NCI-H526 treated with DMSO at 0.1 percent for 48 hours (cell line): ENCODE measurements at places on chromosomes 16 and 17.

DNA sequence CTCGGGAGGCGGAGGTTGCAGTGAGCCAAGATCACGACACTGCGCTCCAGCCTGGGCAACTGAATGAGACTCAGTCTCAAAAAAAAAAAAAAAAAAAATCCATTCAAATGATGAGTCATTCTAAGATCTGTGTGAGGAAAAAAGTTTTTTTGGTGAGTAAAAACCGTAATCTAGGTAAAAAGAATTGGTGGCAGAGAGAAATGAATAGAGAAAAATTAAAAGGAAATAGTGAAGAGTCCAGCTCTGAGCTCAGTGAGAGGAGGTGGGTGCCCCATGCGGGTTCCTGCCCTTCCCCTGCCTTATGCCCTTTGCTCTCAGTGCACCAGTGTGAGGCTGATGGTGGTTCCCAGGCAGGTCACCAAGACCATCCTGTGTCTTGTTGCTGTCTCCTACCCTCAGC lies 20.9 kb downstream of the GAN start:
- DNase-seq = no peak

GRCh38 chr16:27952811-27953210 lies 110.7 kb downstream of the GSG1L start:
- no peak for DNase-seq

DNA sequence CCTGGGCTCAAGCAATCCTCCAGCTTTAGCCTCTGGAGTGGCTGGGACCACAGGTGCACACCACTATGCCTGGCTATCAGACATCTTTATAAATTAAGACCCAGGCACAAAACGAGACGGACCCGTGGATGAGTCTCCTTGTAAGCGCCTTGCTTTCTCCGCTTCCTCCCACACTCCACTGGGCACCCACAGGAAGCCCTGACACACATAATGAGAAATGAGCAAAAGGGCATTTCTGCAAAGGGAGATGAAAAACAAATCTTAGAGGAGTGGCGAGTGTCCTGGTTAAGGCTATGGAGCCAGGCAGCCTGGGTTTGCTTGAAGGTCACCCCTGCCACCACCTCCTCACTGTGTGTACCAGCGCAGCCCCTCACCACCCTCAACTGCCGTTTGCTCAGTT lies 56.3 kb downstream of the XYLT1 start:
- DNase-seq = no peak

DNA sequence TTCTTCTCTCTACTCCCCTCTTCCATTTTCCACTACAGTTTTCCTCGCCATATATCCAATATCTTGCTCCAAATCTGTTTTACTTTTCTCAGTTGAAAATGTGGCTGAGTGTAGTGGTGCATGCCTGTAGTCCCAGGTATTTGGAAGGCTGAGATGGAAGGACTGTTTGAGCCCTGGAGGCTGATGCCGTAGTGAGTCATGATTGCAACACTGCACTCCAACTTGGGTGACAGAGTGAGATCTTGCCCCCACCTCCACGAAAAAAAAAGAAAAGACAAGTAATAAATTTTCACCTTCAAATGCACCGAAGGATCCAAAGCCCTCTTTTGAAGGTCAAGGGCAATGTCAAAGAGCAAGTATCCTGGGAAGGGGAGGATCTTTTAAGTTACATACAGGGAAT lies 592.3 kb downstream of the TMEM114 start:
- DNase-seq = no peak

- DNase-seq = no peak
Observed at GRCh38 chr17:80316431-80316830, 55.8 kb downstream of the RNF213 start.

GRCh38 chr16:4520913-4521312 lies 17.7 kb downstream of the CDIP1 start:
- no peak for DNase-seq

DNA sequence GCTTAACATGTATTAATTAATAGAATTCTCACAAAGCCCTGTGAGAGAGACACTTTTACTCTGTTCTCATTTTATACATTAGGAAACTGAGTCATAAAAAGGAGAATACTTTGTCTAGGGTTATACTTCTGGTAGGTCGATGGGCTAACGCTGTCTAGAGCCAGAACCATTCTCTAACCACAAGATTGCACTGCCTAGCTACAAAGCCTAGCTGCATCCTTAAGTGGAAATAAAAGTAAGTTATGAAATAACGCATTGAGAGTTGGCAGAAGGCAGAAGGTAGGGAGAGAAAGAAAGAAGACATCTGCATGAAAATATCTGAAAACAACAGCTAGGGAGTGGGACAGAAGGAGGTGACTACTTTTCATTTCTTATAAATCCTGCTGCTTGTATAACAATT lies 33.2 kb downstream of the IRX6 start:
- DNase-seq = no peak

DNA sequence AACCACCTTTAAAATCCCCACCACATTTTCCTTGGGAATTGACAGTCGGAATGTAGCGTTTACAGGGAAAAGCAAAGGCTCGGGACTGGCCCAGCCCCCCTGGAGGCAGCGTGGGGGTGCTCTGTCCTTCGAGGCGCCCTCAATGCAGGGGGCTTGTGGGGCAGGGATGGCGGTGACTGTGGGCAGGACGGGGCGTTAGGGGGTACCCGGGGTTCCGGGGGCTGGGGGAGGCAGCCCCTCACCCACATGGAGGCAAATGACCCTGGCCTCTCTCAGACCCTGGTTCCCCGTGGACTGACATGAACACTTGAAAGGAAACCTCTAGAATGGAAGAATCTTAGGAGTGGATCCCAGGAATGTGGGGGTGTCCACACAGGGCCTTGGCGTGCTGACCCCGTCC lies 78.4 kb upstream of the GNG13 start:
- DNase-seq = no peak

GRCh38 chr16:87661561-87661960 lies 59.3 kb downstream of the JPH3 start:
- DNase-seq = no peak

DNA sequence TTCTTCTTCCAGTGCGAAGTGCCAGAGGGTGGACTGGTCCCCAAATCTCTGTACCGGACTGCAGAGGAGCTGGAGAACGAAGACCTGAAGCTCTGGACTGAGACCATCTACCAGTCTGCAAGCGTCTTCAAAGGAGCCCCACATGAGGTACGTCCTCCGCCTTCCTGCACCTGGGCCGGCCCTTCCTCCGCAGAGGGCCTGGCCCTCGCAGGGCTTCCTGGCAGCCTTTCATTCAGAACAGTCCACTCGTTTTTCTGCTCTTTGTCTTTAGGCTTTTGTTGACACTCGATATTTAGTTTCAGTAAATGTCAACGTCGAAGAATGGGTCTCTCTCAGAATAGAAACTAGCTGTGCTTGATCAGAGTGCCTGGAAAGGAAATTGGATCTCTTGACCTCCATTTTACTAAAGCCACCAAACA lies 68.6 kb downstream of the SEC14L1 start:
- DNase-seq = no peak

DNA sequence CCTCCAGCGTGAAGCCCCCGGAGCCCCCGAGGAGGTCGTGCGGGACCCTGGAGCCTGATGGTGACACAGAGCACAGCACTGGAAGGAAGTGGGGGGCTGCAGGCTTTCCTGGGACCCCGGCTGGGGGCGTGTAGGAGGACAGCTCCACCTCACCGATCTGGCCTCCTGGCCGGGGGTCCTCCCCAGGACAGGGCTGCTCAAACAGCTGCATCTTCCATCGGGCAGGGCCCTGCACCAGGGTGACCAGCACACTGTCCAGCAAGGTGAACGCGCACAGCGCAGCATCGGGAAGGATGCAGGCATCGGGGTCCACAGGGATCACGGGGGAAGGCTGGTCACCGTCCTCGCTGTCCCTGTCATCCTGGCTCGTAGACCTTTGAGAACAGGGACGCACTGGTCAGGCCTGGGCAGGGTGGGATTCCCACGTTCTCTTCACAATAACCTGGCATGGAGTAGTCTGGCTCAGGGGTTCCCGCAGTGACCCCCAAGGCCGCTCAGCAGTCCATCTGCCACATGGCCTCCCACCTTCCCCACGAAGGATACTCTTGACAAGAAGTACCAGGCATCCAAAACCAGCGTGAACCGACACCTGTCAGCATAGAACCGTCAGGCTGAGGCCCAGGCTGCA lies 1.2 kb downstream of the FAAP100 start:
- no peak for DNase-seq

GRCh38 chr17:55897301-55897700 lies 146.4 kb downstream of the PCTP start:
- no peak for DNase-seq

GRCh38 chr17:32819035-32819434 lies 57.9 kb downstream of the MYO1D start:
- no peak for DNase-seq

DNA sequence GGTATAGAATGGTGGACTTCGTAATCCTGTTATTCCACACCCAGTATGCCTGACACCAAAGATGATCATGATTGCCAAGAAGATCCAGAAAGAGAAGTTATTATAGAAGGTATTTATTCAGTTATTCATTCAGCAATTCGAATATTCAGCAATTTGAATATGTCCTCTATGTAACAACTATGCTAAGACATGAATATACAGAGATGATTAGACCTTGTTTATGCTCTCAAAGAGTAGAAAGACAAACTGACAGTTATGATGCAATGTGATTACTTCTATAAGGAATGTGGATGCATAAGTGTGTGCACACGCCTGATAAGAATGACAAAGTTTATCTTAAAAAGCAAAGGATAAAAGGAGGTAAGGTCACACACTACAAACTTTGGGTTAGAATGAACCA lies 218.1 kb downstream of the CDH11 start:
- no peak for DNase-seq

GRCh38 chr17:40086150-40087044 lies 14.0 kb downstream of the NR1D1 start:
- DNase-seq = no peak

DNA sequence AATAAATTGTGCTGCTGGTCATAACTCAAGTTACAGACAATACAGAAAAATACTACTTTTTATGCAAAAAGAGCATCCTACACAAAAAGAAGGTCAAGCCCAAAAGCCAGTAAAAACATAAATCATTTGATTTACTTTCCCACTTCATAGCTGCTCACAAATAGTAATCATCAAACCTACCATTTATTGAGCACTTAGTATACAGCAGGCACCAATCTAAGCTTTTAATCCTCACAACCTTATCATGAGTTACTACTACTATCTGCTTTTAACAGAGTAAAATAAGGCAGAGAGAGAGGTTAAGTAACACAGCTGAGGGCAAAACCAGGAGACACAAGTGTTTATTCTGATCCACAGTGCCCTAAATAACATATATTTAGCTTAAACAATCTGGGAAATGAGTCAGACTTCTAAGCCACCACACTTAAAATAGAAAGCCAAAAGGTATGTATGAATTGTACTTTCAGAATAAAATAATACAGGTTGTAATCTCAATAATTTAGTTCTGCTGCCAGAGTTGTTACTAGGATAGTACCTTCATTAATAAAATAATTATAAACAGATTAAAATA lies 1.7 kb upstream of the AARS1 start:
- no peak for DNase-seq

DNA sequence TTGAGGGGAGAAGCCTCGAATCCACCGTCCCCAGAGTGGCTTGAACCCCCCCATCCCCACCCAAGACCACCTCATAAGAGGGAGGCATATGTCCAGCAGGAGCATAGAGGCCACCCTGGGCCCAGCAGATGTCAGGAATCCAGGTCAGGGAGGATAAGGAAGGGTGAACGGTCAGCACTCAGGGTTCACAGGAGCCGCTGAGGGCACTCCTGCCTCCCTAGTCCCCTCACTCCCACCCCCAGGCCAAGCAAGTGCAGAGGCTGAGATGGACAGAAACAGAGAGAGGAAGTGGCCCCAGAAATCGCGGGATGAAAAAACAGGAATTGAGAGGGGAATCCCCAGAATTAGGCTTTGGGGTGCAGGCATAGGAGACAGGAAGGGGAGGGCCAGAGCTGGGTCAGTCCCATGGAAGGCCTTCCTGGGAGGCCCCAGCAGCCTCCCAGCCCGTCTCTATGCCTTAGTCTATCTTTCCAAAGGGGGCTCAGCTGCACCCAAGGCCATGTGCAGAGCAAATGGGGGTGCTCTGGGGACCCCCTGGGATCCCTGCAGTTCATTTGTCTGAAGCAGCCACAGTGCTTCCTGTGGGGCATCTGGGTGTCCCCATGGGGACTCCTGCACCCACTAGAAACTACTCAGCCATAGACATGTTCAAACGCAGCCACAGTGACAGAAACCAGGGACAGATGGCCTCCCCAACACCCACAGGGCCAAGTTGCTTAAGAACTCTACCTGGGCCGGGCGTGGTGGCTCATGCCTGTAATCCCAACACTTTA lies 1.7 kb downstream of the CMTM3 start:
- DNase-seq = no peak

- no peak for DNase-seq
Observed at GRCh38 chr17:1797323-1797722, 32.4 kb downstream of the SMYD4 start.

GRCh38 chr17:40909351-40909750 lies 24.3 kb upstream of the KRT20 start:
- peak; percentile 44 for DNase-seq

DNA sequence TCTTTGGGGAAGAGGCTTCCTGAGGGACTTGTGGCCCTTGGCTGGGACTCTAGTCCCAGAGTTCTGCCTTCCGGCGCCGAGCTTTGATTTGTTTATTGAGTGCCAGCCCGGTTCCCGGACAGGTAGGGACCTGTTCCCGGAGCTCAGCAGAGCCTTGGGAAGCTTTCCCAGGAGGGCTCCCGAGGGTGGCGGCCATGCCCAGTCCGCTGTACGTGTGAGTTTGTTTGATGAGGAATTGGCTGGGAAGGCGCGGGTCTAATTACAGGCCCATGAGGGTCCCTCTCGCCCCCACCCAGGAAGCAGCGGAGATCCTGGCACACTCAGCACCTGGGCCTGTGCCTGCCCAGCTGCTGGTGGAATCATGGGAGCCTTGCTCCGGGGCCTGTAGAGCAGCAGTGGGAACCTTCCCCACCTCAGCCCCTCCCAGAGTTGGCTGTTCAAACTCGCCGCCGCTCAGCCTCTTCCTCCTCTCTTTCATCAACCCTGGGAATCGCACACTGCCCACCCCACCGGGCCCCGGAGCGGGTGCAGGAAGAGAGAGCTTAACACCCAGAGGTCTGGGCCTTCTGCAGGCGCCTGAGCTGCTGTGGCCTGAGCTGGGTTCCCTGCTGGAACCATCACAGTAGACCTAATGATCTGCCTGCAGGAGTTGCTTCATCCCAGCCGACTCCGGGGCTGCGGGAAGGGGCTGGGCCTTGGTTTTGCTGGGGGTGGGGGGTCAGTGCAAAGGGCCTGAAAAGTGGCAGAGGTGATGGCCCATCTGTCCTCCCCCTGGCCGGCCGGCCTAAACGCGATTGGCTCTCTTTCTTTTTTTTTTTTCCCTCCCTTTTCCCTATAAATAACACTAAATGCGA lies 313.7 kb downstream of the SEC14L1 start:
- peak; percentile 16 for DNase-seq

GRCh38 chr16:4591706-4592470 lies 22.8 kb downstream of the UBALD1 start:
- DNase-seq = no peak

DNA sequence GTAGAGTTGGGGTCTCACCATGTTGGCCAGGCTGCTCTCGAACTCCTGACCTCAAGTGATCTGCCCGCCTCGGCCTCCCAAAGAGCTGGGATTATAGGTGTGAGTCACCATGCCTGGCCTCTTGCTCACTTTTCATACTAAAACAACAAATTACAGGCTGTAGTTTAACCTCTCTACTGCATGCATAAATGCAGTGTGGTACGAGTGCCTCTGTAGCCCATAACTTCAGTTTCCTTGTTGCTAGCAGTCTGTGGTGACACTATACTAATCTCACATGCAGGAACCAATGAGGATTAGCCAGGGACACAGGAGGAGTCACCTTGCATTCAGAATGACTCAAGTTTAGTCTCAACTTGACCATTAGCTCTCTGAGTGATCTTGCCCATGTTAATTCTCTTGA lies 20.1 kb downstream of the HMOX2 start:
- no peak for DNase-seq
